ENCODE measurements at places on chromosomes 7 and 10.

DNA sequence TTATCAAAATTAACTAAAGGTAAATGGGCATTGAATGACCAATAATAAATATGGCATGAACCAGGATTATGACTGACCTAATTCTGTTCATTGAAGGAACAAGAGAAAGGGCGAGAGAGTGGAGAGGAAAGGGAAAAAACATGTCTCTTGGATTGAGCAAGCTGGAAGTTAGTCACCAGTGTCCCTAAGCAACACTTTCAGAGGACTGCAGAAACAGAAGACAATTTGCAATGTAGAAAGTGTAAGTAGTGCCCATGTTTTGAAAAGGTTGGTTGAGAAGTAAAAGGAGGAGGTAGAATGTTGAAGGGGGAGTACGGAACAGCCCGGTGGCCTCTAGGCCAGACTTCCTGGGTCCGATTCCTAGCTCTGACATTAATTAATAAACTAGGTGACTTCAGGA, 94.6 kb downstream of the FAS start:
- DNase-seq: no peak

GRCh38 chr7:75584354-75584753, 92.2 kb downstream of the SPDYE5 start:
- no peak for DNase-seq

GRCh38 chr10:63579371-63580014, 58.3 kb downstream of the REEP3 start:
- DNase-seq: no peak

DNA sequence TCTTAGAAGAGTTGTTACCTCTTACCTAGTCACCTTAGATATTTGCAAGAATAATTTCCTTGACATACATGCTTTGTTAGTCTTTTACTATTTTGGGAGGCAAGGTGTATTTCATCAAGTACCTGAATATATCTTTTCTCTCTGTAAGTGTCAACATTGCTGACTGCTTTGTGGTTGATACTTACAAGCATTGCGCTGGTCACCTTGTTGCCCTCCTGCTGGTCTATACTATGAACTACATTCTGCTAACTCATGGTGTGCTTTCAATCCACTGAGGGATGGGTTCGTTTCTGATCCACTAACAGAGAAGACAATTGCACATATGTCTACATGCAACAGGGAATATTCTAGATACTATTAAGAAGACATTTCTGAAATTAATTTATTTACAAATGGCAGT, 837.8 kb upstream of the COBL start:
- no peak for DNase-seq

DNA sequence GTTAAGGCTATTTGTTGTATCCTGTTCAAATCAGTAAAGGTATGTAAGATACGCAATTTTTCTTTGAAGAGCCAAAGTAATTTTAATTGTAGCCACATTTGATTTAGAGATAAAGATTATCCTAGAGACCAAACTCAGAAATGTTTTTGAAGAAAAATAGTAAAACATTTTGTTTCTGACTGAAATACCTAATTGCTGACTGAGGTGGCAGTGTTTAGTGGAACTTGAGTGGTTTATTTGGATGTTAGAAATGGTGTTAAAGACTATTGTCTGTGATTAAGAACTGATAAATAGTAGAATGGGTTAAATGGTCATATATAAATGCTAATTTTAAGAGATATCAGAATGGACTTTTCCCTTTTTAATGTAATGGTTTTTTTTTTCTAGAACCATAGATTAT, 15.3 kb downstream of the EDRF1 start:
- no peak for DNase-seq

- no peak for DNase-seq
Observed at GRCh38 chr7:8117195-8117594, 144.8 kb downstream of the ICA1 start.

GRCh38 chr7:150756858-150757257, 19.6 kb downstream of the GIMAP5 start:
- peak; percentile 48 for DNase-seq

DNA sequence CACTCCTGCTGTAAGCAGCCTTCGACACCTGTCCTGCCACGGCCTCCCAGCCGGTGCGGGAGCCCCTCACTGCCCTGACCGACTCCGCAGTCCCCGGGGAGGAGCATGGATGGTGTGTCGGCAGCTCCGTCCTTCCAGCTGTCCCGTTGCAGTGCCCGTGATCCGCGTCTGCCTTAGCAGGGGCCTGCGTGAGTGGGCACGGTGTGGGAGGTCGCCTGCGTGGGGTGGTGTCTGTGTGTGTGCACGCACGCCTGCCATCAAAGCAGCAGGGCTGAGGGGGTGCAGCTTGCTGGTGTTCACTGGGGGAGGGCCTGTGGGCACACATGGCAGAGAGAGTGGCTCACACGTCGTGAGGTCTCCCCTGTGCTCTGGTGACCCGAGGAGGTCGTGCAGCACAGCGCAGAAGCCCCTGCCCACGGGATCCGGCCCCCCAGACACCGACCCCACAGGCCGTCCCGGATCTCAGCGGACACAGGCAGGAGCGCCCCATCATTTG, 10.3 kb downstream of the MAFK start:
- DNase-seq: no peak

GRCh38 chr10:99279626-99280111, 44.0 kb upstream of the HPSE2 start:
- no peak for DNase-seq

- DNase-seq: no peak
Observed at GRCh38 chr7:47888371-47889265, 59.6 kb downstream of the PKD1L1 start.

DNA sequence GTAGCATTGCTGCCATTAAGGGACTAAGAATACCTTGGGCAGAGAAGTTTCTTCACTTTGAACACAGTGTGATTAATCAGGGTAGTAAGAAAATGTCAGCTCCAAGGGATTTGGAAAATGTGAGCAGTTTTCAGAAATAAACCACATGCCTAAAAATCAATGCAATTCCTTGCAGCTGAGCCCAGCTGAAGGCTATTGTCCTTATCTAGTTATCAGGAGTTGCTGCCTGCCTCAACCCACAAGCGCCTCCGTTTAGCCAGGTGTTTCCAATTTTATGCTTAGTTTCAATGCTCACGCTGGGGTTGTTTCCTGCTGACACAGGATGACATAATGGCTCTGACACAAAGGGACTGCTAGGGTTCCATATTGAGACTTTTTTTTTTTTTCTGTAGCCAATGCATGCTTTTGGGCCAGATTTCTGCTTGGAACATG, 132.3 kb upstream of the ANK3 start:
- no peak for DNase-seq

- no peak for DNase-seq
Observed at GRCh38 chr10:80411267-80411668, 2.9 kb downstream of the PRXL2A start.

- no peak for DNase-seq
Observed at GRCh38 chr10:114022766-114023597, 20.7 kb upstream of the ADRB1 start.

GRCh38 chr10:100710151-100710871, 35.1 kb upstream of the PAX2 start:
- no peak for DNase-seq

DNA sequence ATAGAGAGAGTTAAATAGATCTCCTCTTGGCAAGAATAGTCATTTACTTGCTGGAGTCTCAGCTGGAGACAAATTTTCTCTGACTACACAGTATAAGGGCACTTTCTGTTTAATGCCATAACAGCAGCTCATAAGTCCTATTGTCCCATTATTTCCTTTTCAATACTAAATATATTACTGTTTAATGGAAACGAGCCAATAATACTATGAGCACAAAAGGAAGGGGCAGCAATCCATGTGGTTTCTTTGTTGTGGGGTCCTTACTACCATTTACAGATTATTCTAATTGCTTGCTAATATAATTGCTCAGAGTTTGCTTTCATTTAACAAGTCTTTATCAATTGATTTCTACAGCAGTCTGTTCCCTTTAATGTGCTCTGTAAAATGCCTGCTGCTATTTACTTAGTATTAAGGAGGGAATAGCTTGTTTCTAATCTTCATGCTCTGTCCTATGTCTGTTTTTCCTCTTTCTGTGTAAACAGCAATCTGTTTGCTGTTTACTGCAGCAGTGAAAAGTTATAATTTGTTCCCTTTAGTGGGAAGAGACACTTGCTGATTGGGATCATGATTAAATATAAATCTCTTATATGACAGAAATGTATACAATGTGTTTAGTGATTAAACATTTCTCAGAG, 296.2 kb upstream of the SMIM30 start:
- DNase-seq: no peak

DNA sequence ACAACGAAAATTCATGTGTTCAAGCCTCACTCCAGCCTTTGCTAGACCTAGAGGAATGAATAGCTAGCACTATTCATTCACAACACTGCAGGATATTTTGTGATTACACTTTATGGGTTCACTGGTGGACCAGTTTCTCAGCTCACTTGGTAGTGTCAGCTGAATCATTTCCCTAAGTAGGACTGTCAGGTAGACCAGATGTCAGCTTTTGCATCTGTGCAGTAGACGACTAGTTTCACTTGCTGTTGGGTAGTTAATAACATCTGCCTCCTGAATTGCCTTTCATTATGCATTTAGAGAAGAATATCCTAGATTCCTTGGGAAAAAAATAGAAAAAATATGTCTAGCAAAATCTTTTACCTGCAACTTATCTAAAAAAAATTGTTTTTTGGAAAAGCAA, 296.4 kb downstream of the ADARB2 start:
- DNase-seq: no peak

GRCh38 chr10:132137111-132138072, 49.4 kb upstream of the DPYSL4 start:
- DNase-seq: no peak

GRCh38 chr10:3533296-3533695, 251.7 kb downstream of the KLF6 start:
- no peak for DNase-seq

DNA sequence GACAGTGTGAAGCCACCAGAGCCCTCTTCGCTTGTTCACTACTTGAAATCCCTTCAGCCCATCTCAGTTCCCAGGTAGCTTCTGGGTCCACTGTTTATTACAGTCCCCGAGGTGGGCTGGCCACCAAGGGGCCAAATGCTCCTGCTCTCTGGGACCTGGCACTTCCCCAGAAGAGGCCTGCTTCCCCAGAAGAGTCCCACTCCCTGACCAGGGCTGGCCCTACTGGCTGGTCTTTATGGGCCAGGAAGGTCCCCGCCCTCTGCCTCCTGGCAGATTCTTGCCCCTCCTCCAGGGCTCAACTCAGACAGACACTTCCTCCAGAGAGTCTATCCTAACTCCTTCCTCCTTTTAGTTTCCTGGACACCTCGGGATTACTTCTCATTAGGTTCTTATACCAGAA, 70.7 kb upstream of the LRRC18 start:
- no peak for DNase-seq

DNA sequence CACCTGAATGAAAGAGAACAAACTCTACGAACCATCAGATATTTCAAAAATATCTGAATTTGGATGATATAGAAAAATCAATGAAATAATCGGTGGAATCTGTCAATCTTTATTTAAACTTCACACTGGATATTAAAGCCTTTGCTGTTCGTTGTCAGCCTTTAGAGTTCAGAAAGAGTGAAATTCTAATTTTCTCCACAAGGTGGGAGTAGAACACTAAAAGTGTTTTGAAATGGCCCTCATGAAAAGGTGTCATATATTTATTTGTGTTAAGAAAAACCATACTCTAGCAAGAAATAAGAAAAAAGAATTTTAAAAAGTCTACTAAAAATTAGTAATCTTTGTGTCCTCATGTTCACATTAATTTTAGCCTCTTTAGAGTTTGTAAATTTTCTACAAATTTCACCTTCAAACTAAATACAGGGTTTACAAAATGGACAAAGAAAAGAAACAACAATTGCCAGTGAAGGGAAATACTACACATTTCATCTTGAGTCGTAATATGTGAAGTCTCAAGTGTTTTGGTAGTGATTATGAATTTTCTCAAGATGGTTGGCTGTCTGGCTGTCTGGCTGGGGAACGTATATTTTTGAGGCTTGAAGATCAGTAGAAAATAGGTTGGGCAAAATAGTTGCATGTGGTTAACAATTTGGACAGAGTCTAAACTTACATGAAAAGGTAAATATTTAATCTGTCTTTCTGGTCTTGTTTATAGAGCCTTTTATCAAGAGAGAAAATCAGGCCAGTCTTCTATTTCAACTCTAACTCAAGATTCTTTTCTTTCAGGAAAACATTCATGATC, 43.7 kb downstream of the DNAJB9 start:
- no peak for DNase-seq

DNA sequence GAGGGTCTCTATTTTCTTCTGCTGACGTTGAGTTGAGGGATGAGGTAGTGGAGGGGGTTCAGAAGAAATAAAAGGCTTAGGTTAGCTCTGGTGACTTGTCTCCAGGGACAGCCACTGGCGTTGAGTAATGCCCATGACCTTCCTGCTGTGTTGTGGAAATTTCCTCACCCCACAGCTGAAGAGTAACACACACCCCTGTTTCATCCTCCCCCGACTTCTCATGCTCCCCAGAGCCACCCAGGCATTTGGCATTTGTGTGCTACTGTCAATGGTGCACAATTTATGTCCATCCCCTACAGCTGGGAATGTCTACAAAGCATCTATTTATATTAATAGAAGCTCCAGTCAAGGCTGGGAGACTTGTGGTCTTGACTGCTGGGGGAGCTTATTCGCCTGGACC, 4.7 kb upstream of the TMEM72 start:
- no peak for DNase-seq

DNA sequence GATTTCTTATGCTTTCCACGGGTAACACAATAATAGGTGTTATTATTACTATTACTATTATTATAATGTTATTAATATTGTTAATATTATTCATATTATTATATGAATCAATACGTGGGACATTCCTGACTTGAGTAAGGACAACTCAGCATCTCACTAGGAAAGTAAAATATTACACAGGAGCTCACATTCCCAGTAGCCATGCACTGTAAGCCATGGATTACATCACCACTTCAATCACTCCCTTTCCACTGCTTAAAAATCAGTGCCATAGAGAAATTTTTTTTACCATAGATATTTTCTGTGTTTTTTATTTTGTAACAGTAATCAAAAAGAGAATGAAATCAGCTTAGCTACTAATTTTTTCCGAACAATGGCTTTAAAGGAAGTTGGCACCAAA, 68.5 kb upstream of the DGKI start:
- DNase-seq: no peak

DNA sequence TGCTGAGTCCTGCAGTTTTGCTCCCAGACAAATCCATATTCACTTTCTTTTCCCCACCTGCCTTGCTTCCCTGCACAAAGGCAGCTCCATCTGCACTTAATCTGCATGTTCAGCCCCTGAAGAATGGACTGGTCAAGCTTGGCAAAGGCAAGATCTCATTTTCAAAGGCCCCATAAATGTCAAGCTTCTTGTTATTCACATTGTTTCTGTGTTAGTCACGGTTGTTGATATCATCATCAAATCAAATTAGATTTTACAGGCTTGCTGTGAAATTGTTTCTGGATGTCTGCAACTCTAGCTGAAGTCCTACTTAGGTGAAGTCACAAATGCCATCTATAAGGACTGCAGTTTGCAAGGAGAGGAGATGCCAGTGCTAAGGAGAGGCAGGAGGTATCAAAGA, 91.0 kb downstream of the GPAM start:
- DNase-seq: no peak

- DNase-seq: no peak
Observed at GRCh38 chr10:121633056-121633455, 34.8 kb upstream of the FGFR2 start.

All from activated CD4-positive, alpha-beta T cell treated with anti-CD3 and anti-CD28 coated beads for 4 hours (primary cell).